Erythroblast (primary cell): ENCODE measurements at places on chromosomes 7 and 10.

DNA sequence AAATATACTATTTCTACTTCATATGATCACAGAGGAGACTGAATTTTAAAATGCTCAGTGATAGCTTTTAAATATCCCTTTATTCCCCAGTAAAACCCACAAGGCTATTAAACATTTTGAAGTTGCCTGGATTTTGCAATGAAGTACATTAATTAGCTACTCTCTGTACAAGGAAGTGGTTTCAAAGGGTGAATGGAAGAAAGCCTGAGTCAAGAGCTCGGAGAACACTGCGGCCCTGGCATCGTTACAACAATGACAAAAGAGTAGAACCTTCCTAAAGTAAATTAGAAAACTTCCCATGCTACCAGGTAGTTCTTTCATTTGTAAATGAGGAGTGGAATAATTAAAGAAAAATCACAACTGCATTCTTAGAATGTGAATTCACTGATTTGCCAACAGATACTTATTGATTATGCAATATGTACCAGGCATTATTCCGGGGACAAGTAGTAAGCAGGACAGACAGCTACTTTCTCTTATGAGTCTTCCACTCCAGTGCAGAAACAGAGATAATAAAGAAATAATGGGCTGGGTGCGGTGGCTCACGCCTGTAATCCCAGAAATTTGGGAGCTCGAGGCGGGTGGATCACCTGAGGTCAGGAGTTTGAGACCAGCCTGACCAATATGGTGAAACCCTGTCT is 63.0 kb downstream of the ZNF22 start:
- no peak for DNase-seq

GRCh38 chr7:106947244-106947728 is 82.2 kb downstream of the PIK3CG start:
- peak; percentile 92 for DNase-seq

GRCh38 chr10:132678436-132679216 is 107.3 kb downstream of the NKX6-2 start:
- no peak for DNase-seq

DNA sequence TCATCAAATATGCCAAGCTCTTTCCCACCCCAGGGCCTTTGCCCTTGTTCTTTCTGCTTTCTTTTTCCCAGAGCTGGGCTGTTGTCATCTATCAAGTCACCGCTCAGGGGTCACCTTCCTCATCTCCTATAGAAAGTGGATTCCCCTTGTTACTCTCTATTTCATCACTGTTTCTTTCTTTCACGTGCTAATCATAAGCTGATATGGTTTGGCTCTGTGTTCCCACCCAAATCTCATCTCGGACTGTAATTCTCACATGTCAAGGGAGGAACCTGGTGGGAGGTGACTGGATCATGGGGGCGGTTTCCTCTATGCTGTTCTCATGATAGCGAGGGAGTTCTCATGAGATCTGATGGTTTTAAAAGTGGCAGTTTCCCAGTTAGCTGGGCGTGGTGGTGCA is 17.0 kb upstream of the TIAL1 start:
- no peak for DNase-seq

GRCh38 chr10:122461729-122462532 is 578 bp downstream of the HTRA1 start:
- no peak for DNase-seq

DNA sequence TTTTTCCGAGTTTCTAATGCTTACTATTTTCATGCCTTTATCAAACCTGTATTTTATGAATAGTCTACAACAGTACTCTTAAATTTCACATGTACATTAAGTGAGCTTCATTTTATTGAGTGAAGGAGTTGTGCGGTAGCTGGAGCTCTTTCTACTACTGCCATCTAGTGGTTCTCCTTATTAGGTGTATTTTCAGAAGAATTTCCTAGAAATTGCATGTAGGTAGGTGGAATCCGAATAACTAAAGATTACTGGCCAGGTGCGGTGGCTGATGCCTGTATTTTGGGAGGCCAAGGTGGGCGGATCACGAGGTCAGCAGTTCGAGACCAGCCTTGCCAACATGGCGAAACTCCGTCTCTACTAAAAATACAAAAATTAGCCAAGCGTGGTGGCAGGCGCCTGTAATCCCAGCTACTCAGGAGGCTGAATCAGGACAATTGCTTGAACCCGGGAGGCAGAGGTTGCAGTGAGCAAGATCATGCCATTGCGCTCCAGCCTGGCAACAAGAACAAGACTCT is 38.3 kb downstream of the LRRC72 start:
- peak; percentile 51 for DNase-seq

- DNase-seq = no peak
Observed at GRCh38 chr7:82998436-82998835, 164.2 kb downstream of the PCLO start.

- no peak for DNase-seq
Observed at GRCh38 chr10:33095867-33096815, 138.1 kb upstream of the ITGB1 start.

DNA sequence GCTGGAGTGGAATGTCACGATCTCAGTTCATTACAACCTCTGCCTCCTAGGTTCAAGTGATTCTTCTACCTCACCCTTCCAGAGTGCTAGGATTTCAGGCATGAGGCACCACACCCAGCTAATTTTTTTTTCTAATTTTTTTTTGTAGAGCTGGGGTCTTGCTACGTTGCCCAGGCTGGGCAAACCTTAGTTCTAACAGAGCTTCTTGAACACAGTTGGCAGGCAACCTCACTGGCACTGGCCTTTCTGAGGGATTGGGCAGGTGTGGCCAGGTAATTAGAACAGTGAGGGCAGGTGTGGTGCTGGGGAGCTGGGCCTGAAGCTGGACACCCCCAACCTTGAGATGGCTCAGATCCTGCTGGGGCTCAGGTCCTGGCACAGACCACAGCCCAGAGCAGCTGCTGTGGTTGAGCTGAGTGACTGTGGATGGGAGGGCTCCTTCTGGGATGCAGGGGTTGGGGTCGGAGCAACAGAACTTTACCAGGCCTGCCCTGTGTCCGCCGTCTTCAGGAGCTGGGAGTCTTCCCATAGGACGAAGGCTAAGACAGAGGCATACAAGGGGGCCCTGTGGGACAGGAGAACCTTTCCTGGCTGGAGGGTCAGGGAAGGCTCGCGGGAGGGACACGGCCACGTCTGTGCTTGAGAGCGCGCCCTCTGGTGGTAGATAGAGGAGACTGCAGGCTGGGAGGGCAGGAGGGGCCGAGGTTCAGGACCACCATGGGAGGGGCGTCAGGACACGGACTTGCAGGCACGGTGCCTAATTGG is 48.2 kb downstream of the COL26A1 start:
- DNase-seq = peak; percentile 59

GRCh38 chr10:17022896-17023295 is 106.7 kb downstream of the CUBN start:
- no peak for DNase-seq

GRCh38 chr10:110686949-110687348 is 42.8 kb downstream of the RBM20 start:
- DNase-seq = no peak

DNA sequence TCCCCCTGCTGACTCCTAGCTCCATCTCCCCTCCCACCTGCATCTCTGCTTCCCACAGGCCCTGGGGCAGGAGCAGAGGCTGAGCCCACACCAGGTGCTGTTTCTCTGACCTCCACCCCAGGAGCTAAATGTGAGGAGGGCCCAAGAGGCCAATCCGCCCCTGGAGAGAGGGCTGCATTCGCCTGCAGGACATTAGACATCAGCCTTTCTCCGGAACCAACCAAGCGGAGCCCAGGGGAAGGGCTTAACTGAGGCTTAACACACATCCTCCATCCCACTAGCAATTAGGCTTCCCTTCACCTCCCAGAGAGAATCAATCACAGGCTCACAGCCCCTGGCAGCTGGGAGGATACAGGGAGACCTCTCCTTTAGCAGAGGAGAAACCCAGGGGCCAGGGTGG is 50.5 kb downstream of the SH3PXD2A start:
- no peak for DNase-seq

DNA sequence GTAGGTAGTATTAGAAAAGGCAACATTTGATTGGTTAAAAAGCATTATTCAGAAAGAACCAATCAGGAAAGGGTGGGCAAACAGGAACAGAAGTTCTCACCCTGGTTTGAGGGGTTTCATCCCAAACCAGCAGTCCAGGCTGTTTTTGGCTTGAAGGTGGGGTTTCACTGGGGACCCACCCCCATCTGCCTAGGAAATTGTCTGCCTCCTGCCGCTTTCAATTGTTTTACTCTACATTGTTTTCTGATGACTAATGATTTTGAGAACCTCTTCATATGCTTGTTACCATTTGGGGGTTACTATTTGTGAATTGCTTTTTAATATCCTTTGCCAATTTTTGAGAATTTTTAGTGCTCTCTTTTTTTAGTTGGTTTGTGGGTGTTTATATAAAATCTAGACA is 3.3 kb upstream of the PCBD1 start:
- no peak for DNase-seq

- DNase-seq = no peak
Observed at GRCh38 chr7:1725199-1725690, 55.2 kb downstream of the ELFN1 start.

- peak; percentile 23 for DNase-seq
Observed at GRCh38 chr7:50266635-50267386, 37.7 kb upstream of the IKZF1 start.

GRCh38 chr7:85535974-85536729 is 349.3 kb upstream of the SEMA3D start:
- DNase-seq = no peak

- no peak for DNase-seq
Observed at GRCh38 chr7:1883834-1884582, 213.9 kb downstream of the ELFN1 start.

DNA sequence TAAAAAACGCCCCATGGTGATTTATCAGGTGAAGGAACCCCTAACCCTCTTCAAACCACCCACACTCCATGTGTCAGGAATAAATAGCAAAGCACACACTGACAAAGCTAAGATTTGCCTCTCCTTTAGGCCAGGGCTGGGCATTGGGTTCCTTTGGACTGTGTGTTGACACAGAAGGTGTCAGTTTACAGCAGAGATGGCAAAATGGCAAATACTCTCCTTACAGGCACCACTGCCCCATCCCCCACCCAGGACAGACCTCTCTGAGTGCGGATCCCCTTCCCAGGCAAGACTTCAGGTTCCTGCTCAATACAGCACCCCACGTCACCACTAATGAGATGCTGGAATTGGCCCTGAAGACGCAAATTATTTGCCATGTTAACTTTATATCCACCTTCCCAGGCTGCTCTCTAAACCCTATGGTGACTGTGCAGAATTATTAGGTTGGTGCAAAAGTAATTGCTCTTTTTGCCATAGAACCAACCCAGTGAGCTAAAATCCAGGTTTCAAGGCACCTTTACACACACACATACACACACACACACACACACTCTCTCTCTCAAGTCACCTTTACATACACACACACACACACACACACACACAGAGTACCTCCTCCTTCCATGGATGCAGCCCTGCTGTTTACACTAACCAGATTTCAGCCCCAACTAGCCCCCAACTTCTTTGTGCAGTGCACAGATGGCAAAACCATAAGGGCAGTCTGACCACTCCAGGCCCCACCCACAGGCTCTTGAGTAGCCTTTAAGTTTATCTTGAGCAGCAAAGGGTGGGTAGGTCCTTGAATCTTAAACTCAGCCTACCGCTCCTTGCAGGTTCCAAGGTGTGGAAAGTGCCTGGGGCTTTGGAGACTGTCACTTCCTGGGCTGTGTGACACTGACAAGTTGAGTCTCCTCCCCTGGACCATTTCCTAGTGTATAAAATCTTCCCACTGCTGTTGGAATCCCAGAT is 4.0 kb upstream of the ZCCHC24 start:
- DNase-seq = peak; percentile 27

- DNase-seq = no peak
Observed at GRCh38 chr7:147567043-147567442, 1023.5 kb upstream of the C7orf33 start.

DNA sequence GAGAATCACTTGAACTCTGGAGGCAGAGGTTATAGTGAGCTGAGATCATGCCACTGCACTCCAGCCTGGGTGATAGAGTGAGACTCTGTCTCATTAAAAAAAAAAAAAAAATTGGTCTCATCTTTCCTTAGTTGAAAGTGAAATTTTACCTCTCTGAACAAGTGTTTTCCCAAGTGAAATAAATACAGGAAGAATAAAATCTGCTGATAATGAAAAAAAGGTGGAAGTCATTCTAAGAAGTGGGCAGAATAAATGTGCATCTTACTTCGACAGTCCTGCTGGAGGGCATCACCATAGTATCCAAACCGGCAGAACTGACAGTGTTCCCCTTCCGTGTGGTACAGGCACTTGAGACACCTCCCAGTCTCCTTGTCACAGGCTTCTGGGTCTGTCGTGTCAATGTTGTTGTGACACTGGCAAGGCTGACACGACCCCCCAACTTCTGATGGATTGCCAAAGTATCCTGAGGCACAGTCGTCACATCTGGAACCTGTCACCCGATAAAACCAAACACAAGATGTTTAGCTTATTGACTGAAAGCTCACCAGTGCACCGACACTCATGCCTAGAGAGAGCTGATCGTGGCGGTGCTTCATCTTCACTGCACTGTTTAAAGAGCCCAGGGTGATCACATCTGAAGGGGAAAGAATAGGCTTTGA is 49.6 kb downstream of the LAMB1 start:
- DNase-seq = no peak

GRCh38 chr7:131550846-131551245 is 5.6 kb downstream of the PODXL start:
- DNase-seq = no peak

DNA sequence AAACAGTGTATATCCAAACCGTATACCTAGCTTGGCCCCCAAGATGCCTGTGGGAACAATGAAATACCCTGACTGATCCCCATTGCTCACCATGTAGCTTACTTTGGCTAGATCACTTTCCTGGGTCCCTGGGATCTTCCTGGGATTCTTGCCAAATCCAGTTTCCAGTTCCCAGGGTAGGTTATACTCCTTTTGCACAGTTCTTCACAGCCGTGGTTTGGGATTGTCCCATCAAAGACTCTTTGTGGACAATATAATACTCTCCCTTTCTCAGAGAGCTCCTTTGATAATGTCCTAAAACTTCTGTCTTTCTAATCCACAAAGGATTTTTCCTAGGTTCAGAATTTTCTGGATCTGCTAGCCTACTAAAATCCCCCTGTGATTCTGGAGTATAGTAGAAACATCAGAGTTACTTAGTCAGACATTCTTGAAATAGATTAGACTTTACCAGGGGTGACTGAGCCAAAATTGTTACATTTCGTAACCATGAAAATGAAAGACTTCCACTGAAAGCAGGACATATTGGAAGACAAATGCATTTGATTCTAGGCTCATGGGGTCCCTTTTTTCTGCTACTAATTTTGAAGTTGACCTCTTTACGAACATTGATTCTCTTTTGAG is 388.3 kb upstream of the ETV1 start:
- DNase-seq = no peak

GRCh38 chr7:18231854-18232253 is 204.2 kb upstream of the PRPS1L1 start:
- no peak for DNase-seq

GRCh38 chr10:14008740-14009080 is 322.0 kb downstream of the FRMD4A start:
- no peak for DNase-seq

GRCh38 chr10:85458324-85458723 is 908.3 kb downstream of the GRID1 start:
- no peak for DNase-seq

- peak; percentile 30 for DNase-seq
Observed at GRCh38 chr10:120221873-120222485, 235.0 kb upstream of the PLPP4 start.

- no peak for DNase-seq
Observed at GRCh38 chr7:122588621-122589020, 110.3 kb downstream of the RNF133 start.
